ENCODE measurements at places on chromosomes 1 and 21. TPM values are rescaled to one million over a fixed set of nuclear protein-coding genes. Genes with fewer than 3 reads are reported as not detected.

LGR6 gene
- total RNA-seq: 3.3 TPM

DNA sequence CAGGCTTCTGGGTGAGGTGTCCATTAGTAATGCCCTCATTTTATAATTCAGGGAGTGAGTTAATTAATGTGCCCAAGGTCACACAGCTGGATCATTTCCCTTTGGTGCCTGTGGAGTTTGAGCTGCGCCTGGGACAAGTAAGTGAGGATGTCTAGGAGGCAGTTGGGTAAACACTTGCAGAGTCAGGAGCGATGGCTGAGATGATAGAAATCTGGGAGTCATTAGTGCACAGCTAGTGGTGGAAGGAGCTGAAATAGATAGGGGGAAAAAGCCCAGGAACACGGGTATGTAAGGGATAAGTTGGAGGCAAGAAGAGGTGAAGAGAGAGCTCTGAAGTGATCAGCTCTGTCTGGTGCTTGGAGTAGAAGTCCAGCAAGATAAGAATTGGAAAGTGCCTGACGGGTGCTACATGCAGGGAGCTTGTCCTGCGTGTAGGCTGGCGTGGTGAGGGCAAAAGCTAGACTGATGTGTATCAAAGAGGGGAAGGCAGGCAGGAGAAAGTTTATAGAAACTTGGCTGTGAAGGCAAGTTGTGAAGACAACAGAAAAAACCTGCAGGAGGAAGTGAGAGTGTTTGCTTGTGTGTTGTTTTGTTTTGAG is 1.7 kb upstream of the SCAF4 start:
- no peak for DNase-seq

DNA sequence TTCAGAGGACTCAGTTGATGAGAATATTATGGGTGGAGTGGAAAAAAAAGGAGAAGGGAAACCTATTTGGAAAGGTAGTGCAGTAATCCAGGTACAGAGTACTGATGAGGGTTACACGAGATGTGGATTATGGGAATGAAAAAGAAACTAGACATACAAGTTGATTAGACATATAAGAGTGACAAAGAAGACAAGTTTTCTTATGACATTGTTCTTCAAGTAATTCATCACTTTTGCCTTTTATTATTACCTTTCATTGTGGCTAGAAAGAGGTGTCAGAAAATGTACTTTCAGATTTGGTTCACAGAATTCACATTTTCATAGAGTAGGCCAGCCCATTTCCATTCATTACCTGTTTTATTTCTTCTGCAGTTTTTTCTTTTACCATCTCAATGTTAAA is 10.4 kb downstream of the ATPAF1 start:
- DNase-seq: no peak

- no peak for DNase-seq
Observed at GRCh38 chr21:37673801-37674575, 242.3 kb downstream of the KCNJ6 start.
